ENCODE measurements at places on chromosomes 6 and 20.

- DNase-seq: no peak
Measured at GRCh38 chr6:5305968-5306626, 44.8 kb downstream of the FARS2 start.

DNA sequence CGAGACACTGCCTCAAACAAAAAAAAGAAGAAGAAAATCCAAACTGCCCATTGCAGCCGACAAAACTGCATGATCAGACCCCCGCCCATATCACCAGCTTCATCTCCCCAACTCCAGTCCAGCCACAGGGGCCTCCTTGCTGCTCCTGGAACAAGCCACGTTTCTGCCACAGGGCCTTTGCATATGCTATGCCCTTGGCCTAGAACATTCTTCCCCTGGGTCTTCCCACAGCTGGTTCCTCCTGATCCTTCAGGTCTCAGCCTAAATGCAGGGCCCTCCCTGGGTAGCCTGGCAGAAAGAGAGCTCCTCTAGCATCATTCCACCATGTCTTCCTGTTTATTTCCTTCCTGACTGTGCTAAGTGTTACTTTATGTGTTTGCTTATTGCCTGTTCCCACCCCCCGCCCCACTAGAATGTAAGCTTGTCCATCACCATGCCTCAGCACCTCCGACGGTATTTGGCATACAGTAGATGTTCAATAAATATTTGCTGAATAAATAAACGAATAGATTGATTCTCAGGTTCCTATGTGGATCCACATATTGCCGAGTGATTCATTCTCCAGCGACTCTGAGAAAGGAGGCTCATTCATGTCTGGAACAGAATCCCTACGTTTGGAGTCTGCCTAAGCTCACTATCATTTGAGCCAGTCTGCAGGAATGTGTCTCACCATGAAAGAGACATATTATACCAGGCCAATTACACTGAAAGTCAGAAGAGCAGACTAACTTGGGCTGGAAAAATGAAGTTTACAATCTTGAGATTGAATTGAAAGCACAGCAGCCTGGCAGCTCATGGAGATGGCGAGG lies 56.1 kb downstream of the NFATC2 start:
- no peak for DNase-seq

GRCh38 chr6:103723438-103724322 lies 1136.0 kb downstream of the HACE1 start:
- DNase-seq: no peak

DNA sequence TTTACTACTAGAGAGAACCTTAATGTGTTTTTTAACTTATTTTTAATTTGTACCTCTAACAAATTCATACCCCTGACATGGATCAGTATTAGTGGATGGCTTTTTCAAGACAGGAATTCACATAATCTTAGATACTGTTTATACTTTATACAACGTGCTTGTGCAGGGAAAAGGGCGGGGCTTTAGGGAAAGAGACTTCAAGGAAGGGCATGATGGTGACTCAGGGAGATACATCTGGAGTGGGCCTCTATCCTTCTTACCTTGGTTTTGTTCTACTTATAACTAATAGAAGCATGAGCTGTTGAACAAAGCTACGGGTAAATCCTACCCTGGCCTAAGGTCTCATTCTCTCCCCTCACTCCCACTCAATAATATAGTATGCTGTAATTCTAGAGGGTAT lies 160.8 kb downstream of the C6orf58 start:
- DNase-seq: no peak

DNA sequence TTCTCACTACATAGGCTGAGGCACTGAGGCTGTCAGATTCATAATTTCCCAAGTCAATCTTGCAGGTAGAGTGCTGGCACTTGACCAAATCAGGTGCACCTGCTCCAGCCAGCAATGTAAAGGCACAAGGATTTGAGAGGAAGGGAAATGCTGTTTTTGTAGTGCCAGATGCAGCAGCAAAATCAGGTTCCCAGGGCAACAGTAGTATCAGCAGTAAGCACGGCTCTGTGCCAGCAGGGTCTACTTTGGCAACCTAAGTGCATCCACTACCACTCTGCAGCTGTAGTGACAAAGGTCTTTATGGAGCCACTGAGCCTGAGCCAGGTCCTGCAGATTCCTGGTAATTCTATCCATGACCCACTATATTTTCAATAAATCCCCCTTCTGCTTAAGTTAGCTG lies 329.5 kb downstream of the TPBG start:
- no peak for DNase-seq

GRCh38 chr6:23176471-23176870 lies 607.1 kb downstream of the HDGFL1 start:
- no peak for DNase-seq

GRCh38 chr6:69976591-69977090 lies 110.3 kb downstream of the COL19A1 start:
- no peak for DNase-seq

GRCh38 chr6:5851261-5851757 lies 155.4 kb downstream of the NRN1 start:
- DNase-seq: peak; percentile 78

GRCh38 chr6:10824819-10825218 lies 13.5 kb downstream of the MAK start:
- DNase-seq: no peak

GRCh38 chr20:59008715-59009336 lies 1.8 kb upstream of the CTSZ start:
- DNase-seq: no peak
